ENCODE measurements at places on chromosomes 13 and 19.

DNA sequence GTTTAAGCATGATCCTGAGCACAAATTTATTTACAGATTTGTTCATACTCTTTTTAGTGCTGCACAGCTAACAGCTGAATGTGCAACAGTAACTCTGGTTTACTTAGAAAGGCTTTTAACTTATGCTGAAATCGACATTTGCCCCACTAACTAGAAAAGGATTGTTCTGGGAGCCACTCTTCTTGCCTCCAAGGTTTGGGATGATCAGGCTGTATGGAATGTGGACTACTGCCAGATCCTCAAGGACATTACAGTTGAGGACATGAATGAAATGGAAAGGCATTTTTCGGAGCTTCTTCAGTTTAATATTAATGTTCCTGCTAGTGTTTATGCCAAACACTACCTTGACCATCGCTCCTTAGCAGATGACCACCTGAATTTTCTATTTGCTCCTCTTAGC, 16.0 kb downstream of the ZNF100 start:
- DNase-seq = no peak

DNA sequence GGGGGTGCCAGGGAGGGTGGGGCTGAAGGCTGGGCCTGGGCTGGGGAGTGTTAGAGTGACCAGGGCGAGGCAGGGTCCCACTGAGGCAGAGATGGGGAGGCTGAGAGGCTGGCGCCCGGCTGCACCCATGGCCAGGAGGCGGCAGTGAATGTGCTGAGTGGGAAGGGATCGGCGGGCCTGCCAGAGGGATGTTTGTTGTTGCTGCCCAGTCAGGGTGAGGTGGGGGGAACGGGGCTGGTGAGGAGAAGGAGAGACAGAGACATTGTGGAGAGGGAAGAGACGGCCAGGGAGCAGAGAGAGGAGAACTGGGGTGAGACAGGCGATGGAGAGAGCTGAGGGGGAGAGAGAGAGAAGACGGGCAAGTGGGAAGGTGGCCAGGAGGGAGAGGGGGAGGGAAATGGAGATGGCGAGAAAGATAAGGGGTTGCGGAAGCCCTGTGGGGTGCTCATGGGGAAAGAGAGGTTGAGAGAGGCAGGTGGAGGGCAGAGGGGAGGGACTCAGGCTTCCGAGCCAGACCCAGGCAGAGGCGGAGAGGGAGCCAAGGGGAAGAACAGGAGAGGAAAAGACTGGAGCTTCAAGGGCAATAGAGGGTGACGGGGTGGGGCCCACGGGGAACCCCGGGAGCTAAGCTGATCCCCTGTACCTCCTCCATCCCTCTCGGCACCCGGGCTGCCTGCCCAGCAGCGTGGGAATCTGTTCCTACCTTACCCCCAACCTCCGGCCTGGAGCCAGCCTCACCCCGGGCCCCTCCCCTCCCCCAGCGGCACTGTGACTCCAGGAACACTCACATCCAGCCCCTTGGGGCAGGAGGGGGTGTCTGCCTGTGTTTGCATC, 690 bp upstream of the B3GNT8 start:
- peak; percentile 24 for DNase-seq

- DNase-seq = no peak
Measured at GRCh38 chr19:19937403-19937802, 36.7 kb downstream of the ZNF93 start.

GRCh38 chr13:71583581-71583980, 283.4 kb downstream of the DACH1 start:
- DNase-seq = no peak

DNA sequence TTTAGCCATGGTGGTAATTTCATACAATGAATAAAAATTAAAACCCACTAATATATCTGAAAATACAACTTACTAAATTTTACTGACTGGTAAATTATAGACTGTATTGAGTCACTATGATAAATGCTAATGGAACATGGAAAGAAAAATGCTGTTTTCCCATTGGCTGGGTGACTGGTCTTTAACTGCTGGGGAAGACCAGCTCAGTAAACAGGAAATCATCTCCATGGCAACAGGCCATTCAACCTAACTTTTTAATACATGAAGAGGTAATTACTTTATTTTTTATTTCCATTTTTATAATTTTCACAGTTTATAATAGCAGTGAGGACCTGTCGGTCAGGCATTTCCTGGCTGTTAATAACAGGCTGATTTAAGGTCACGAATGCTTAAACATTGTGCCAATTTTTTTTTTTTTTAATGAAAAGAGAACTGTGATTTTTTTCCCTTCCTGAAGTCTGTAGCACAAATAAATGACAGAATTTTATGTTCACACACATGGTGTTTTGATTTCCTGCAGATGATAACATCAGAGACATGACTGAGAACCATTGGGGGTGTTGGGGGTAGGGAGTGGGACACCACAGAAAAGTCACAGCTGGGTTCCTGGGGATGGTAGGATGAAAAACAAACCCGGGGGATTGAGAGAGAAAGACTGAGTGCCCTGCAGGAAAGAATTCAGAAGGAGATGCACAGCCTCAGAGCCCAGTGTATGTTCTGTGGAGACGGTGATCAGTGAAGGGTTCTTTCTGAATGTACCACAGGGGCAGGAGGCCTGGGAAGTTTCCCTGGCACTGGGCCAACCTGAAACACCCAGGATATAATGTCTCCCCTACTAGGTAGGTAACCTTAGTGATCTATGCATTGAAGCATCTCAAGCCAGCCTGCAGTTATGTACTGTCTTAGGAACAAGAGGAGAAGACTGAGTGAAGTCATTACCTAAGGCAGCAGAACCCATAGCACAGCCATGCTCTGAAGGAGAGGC, 297.1 kb downstream of the COG6 start:
- no peak for DNase-seq

- peak; percentile 74 for DNase-seq
Measured at GRCh38 chr13:31199849-31200636, at the start of gene B3GLCT. TSS of gene B3GLCT (plus strand) at chr13:31199975. CDS start at chr13:31200085, 110 bp downstream.

GRCh38 chr13:30600496-30600895, 17.2 kb upstream of the USPL1 start:
- DNase-seq = no peak

- no peak for DNase-seq
Measured at GRCh38 chr13:72153272-72153671, 286.3 kb upstream of the DACH1 start.

DNA sequence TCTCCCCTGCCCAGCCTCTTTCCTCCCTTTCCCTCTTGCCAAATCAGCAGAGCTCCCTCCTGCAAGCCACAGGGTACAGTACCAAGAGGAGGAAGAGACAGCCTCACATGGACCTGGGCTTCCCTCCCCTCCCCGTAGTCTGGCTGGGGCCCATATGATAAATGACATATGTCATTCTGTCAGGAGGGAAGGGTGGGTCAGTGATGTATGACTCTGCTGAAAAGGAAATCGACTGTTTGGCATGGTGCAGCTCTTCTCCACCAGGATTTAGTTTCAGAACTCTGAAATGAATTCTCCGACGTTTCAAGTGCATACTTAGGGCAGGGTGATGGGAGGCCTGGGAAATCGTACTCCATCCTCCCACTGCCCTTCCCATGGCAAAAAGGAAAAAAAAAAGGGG, 9.8 kb downstream of the TSHZ3 start:
- DNase-seq = no peak

GRCh38 chr13:31881495-31881882, 142.2 kb downstream of the RXFP2 start:
- no peak for DNase-seq

DNA sequence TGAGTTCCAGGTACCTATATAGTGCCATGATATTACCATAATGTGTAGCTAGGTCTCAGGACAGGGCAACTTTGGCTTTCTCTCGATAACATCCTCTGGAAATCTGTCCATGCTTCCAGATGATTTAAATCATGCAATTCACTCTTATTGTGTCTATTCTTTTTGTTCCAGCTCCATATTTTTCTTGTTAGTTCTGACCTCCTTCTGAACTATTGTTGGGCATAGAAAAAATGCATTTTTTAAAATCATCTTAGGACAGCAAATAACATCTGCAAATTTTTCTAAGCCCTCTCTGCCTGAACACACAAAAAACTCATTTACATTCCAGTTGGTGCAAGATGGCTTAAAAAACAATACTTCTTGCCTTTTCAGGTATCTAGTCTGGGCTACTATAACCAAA, 1561.0 kb upstream of the MIR17HG start:
- DNase-seq = no peak
